Skeletal muscle cell (primary cell): ENCODE measurements at places on chromosomes 7 and 10.

- DNase-seq = no peak
Observed at GRCh38 chr7:28311670-28312069, 100.6 kb upstream of the CREB5 start.

DNA sequence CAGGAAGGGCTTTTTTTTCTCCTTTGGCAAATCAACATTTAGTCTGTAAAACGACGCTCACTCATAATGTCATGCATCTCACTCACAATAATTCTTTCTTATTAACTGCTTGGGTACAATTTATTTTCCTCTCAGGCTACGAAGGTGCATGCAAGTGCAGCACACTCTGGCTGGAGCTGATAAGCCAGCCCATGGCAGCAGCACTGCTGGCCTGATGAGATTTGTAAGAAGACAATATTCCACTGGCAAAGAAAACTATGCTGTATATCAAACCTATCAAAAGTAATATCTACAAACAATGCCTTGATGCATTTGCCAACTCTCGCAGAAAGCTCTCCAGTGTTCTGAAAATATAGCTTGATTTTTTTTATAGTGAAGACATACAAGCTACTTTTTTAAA is 170.0 kb upstream of the PHF14 start:
- no peak for DNase-seq

DNA sequence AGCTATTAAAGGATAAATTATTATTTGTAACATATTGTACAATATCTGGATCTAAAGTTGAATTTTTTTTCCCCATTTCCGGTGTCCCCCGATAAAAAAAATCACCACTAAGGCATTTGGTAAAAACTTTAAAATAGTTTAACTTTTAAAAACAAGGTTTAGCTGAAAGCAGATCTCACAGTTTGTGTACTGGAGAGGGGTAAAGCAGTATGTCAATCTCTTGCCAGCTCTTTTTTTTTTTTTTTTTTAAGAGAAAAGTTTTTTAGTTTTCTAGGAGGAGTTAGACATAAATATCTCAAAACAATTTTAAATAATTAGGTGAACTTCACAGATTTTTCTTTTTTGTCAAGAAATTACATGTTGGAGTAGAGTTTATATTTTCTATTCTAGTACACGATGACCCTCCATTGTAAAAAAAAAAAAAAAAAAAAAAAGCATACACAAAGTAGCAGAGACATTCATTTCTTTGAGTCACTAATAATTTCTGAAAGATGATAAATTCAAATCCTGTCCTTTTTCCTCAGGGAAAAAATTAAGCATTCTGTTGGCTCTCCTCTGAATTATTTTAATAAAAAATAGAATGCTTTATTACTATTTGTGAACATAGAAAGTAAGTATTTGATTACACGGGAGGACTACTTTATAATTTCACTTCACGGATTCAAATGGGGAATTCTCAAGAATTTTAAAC is 1.9 kb upstream of the HBP1 start:
- no peak for DNase-seq

DNA sequence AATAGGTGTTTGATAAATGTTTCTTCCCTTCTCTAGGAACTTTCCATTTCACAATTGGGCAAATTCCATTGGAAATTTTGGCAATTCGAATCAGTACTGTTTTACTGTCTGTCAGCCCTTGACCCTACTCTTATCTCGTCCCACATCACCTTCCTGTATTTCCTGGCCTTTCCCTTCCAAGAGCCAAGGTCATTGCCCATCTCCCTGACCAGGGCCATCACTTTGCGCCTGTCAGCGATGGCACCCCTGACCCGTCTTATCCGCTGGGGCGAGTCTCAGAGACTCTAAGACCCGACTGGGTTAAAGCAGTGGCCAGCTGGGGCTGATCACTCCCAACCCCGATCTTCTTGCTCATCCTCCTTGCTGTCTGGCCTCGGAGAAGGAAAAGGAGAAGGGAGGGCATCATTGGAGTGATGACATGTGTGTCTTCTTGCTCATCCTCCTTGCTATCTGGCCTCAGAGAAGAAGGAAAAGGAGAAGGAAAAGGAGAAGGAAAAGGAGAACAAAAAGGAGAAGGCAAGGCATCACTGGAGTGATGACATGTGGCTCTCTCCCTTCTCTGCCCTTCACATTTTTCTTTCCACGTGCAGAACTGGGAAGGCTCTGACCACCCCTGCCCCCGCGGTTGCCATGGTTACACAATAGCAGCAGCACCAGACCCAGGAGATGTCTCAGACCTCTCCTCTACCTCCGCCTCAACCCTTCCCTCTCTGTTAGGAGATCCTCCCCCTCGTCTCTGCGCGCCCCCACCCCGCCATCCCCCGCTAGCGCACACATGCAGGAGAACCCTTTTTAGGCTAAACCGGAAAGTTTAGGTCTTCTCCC is 2.0 kb downstream of the SEMA3D start:
- no peak for DNase-seq

GRCh38 chr7:117777335-117778142 is 95.7 kb downstream of the CTTNBP2 start:
- DNase-seq = no peak

GRCh38 chr7:159019111-159019510 is 125.6 kb downstream of the VIPR2 start:
- no peak for DNase-seq

GRCh38 chr7:154909241-154910105 is 93.5 kb downstream of the PAXIP1 start:
- DNase-seq = no peak

- no peak for DNase-seq
Observed at GRCh38 chr7:2754086-2754485, 66.1 kb downstream of the AMZ1 start.

GRCh38 chr7:120933475-120933874 is 17.1 kb upstream of the ING3 start:
- DNase-seq = no peak

GRCh38 chr7:87204933-87205332 is 14.6 kb downstream of the TMEM243 start:
- no peak for DNase-seq

GRCh38 chr7:28239823-28240204 is 59.2 kb upstream of the JAZF1 start:
- DNase-seq = no peak
